Effector CD4-positive, alpha-beta T cell (primary cell): ENCODE measurements at places on chromosomes 3 and 15.

DNA sequence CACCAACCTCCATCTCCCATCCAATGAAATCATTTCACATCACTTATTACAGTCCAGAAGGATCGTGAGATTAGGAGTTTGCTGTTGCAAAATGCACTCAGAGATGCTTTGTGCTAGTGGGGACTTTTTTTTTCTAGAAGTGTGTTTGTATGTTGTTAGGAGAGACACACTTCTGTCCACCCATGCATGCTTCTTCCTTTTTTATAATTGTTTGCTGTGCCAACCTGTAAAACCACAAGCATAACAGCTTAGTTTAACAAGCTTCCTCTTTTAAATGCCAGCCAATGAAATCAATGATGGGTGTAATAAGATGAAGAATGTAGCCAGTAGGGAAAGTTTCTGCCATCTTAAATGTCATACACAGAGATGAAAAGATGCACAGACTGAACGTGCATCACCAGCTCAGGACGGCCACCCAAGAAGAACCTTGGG is 305.6 kb upstream of the STT3B start:
- no peak for DNase-seq

GRCh38 chr3:149016669-149017541 is 25.6 kb downstream of the GYG1 start:
- DNase-seq = no peak

GRCh38 chr3:139491966-139492365 is 15.7 kb upstream of the RBP2 start:
- DNase-seq = no peak

GRCh38 chr3:129878355-129878754 is 15.2 kb downstream of the TMCC1 start:
- no peak for DNase-seq

- no peak for DNase-seq
Measured at GRCh38 chr15:98241032-98241554, 280.6 kb downstream of the ARRDC4 start.

DNA sequence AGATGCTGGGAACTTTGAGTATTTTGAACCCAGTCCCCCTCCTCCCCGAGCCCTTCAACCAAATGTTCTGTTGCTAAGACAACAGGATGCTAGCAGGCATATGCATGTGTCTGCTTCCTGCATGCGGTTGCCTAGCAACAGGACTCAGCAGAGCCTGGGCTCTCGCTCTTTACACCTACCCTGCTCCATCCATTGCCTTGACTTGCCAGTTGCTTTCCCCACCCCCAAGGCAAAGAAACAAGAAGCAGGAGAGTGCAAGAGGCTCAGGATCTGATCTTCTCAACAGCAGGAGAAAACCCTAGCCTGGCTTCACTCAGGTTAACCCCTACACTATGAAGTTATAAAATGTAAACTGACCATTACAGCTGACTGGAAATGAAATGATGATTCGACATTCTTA is 393.0 kb downstream of the IGSF11 start:
- no peak for DNase-seq

DNA sequence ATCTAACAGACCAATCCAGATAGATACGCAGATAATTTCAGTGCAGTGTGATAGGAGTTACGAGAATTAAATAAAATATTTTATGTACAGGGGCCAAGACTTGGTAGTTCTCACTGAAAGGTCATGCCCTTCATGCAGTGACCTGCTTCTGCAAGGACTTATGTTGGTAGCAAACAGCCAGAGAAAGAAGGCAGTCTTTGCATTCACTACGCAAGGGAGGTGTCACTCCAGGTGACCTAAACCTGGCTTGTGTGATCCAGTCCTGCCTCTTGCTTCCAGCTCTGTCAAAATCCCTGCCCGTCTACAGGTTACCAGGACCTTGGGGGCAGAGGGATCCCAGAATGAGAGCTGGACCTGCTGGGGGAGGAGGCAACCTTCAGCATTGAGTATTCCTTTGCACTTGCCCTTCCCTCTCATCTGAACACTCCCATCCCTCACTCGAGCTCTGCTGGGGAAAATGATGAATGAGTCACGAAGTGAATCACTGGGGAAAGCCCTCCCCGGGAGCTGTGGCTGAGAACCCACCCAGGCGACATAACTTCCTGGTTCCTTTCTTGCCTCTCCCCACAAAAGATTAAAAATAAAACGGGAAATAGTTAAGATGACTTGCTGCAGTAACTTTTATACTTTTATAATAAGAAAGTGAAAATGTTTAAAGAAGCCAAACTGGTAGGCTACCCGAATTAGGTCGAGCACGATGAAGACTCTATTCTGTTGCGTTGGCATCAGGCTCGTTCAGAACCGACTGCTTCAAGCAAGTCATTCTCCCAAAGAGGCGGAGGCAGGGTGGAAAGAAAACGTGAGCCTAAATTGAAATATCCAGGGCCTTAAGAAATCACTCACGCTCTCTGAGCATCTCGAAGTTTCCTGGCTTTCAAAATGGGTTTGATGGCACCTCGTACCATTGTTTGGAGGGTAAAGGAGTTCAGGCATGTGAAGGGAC is 216.1 kb downstream of the SLCO3A1 start:
- peak; percentile 16 for DNase-seq

- DNase-seq = no peak
Measured at GRCh38 chr3:24435584-24435983, 59.1 kb downstream of the THRB start.

- peak; percentile 80 for DNase-seq
Measured at GRCh38 chr15:84588053-84588874, 12.5 kb upstream of the ZSCAN2 start.

- DNase-seq = no peak
Measured at GRCh38 chr3:65561617-65562016, 477.1 kb downstream of the MAGI1 start.

DNA sequence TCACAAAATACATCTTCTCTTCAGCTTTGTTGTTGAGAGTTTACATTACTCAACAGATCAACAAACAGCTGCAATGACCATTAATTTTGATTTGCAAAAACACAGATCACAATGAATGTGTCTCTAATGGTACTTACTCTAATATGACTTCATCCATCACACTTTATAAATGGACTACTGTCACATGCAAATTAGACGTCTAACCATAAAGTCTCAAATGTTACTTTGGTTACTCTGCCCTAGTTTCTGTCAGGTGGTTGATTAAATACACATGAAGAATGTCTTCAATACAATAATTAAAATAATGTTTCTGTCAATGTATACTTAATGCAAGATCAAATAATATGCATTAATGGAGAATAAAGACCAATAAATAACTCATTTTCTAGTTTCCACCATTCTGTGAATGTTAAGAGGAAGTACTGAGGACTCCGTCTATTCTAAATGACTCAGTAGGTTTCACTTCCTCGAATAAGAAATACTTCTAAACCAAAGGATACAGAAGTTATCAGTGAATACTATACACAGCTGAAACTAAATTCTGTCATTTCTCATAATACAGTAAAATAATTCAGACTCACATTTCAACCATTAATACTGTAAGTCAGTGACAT is 145.8 kb downstream of the CBLB start:
- no peak for DNase-seq

- no peak for DNase-seq
Measured at GRCh38 chr15:32856753-32857152, 138.9 kb downstream of the GREM1 start.

- DNase-seq = no peak
Measured at GRCh38 chr15:66405615-66406014, 18.9 kb downstream of the MAP2K1 start.

GRCh38 chr15:40229956-40230355 is 8.9 kb upstream of the PAK6 start:
- no peak for DNase-seq

DNA sequence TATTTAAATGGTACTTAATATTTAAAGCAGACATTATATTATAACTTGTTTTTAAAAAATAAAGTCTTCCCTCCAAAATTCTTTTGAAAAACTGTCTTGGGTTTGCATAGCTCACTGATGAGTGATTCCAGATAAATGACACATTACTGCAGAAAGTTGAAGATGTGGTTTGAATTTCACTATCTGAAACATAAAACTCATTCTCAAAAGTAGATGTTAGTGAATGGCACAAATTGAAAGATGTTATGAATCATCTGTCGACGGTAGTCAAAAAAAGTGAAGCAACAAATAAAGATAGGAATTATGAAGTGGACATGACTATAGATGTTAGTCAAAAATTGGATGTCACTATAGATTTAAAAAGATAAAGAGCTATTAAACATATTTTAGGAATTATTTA is 280.5 kb downstream of the GAP43 start:
- no peak for DNase-seq

GRCh38 chr3:168025076-168025475 is 70.6 kb downstream of the GOLIM4 start:
- no peak for DNase-seq

- DNase-seq = no peak
Measured at GRCh38 chr3:107791027-107791426, 268.3 kb downstream of the BBX start.

GRCh38 chr3:98877132-98877531 is 24.4 kb downstream of the DCBLD2 start:
- no peak for DNase-seq

DNA sequence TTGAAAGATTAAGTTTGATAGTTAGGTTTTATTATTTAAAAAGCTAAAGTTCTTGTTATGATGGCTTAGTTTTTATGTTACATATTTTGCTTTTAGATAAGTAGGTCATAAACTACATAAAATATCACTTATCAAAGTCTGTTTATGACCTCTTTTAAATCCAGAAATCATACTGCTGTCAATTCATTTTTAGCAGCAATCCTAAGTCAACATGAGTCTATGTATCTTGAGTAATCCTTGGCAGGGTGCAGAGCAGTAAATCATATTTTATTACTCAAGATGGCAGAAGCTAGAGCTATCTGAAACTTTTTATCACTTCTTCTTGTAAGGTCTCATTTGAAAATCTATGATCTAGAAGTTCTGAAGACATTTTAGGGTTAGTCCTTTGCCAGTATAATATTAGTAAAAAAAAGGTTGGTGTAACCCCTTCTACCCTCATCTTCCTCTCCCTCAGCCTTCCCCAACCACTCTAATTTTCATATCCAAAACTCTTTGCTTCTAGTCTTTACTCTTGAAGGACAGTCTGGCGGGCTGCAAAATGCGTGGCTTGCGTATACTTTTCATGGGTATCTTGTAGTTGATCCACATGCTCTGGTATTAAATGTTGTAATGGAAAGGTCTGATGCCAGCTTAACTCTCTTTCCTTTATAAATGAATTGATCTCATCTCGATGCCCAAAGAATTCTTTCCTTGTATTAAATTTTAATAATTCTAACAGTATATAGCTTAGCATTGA is 134.0 kb upstream of the THRB start:
- DNase-seq = no peak

DNA sequence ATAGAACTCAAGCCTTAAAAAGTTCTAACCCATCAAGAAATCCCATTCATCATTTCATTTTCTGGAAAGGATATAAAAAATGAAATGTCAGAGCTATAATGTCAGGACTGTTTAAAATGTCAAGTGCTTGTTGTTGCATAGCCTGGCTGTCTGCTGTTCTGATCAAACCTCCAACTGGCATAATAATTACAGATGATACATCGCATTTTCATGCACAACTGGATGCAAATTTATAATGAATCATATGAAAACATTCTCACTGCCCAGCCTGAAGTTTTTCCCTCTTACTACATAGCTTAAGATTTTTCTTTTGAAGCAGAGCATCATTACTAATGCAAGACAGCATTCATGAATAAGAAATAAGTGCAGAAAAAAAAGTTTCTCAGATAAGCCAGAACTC is 46.5 kb downstream of the GUCA1C start:
- DNase-seq = no peak

DNA sequence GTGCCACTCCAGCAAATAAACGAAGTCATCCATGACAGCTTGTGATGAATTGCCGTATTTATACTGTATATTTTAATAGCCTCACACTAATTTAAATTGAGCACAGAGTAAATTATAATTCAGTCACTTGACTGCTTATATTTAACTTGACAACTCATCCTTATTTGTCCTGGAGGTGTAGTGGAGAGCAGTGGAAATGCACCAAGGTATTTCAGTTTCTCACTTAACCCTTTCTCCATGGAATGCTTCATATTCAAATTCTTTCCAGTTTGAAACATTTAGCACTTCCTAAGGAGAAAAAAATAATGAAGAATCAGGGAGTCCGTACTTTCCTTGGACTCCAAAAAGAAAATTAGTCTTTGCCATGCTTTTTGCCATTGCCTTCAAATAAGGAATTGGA is 99.0 kb downstream of the MAP2K5 start:
- DNase-seq = no peak

- DNase-seq = no peak
Measured at GRCh38 chr3:158733656-158734055, 1.4 kb upstream of the RARRES1 start.

GRCh38 chr3:17931131-17931530 is 188.7 kb upstream of the TBC1D5 start:
- DNase-seq = no peak

DNA sequence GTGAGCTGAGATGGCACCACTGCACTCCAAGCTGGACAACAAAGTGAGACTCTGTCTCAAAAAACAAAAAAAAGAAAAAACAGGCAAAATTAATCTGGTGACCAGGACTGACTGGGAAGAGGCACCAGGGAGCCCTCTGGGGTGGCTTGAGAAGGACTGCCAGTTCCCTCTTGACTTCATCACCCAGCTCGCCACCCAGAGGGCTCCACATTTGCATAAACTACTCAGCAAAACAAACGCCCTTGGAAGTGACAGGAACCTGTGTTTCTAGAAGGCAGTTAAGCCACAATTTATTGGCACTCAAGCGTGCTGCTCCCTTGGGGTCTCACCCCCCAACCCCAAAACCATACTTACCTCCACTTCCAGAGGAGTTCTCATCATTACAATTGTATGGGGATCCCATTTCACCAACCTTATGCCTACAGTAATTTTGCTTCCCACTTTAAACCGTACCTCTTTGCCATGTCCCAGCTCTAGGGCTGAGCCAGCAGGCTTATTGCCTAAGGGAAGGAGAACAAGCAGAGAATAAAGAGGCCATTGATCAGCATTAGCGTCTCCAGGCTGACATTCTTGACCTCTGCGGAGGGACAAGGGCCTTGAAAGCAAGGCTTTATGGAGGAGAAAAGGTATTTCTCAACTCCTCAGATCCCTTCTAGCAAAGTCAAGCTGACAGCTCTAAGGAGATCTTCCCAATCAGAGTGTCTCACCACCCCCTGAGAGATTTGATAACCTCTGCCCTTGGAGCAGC is 357.4 kb downstream of the SHQ1 start:
- no peak for DNase-seq

DNA sequence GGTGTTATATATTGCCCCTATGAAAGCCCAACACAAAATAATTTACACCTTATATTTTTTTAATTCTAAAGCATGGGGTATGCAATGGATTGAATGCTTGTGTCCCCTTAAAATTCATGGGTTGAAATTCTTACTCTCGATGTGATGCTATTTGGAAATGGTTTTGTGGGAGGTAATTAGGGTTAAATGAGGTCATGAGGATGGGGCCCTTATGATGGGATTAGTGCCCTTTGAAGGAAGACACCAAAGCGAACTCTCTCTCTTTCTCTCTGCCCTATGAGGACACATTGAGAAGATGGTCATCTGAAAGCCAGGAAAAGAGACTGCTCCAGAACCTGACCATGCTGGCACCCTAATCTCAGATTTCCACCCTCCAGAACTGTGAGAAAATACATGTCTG is 7.6 kb upstream of the SRGAP3 start:
- DNase-seq = no peak

- no peak for DNase-seq
Measured at GRCh38 chr3:4138786-4139431, 164.3 kb upstream of the SETMAR start.
